Stimulated activated CD4-positive, alpha-beta T cell treated with anti-CD3 and anti-CD28 coated beads, Interleukin-1b, Interleukin-23, amount 100 ng/mL, for 1 hour (primary cell): ENCODE measurements at places on chromosomes 5 and 9.

GRCh38 chr9:101229606-101230005, 155.2 kb downstream of the BAAT start:
- DNase-seq, result no peak

GRCh38 chr9:106875529-106875928, 12.6 kb downstream of the ZNF462 start:
- DNase-seq, result no peak

DNA sequence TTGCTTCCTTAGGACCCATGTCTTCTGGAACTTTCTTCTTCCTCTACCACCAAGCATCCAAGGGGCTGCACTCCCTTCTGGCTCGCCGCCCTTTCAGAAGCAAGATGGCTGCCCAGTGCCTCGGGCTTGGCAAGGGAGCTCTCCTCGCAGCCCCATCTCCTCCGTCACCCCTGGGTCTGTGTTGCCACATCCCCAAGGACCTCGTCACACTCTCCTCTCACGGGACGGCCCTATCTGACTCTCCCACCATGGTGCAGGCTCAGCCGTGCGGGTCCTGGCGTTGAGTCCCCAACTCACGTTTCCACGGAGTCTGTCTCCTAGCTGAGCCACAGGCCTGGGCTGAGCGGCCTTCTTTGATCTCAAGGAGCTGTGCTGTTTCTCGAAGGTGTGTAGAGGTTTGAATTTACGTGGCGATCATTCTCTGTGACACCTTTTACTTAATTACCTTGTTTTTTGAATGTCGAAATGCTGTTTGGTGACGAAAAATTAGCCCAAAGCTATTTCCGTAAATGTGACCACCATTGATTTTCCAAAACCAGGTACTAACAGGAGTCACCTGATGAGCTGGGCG, 15.0 kb upstream of the SCGB3A1 start:
- no peak for DNase-seq

- DNase-seq, result no peak
These were observed 71.6 kb upstream of the STC2 start for GRCh38 chr5:173399851-173400250.

- DNase-seq, result no peak
These were observed 241.8 kb downstream of the FANCC start for GRCh38 chr9:95075700-95076099.

- DNase-seq, result no peak
These were observed 32.4 kb downstream of the CYSTM1 start for GRCh38 chr5:140207250-140207964.

DNA sequence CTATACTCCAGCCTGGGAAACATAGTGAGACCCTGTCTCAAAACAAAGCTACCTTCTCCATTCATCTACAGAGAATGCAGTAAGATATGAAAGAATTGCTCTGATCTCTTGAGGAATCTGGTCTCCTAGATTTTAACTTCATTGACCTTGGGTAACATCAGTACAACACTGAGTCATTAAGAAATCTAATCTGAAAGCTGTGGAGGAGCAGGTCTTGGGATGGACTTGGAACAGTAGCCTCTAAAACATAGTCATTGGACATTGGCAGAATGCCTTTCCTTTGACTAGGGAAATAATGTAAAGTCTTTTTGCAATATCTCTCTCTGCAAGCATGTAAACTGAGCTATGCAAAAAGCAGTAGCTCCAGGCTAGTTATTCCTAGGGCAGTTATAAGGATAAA, 58.1 kb downstream of the KCNN2 start:
- no peak for DNase-seq

- no peak for DNase-seq
These were observed 668 bp downstream of the GLIS3 start for GRCh38 chr9:4299005-4299795.

GRCh38 chr5:2582106-2582505, 169.4 kb downstream of the IRX2 start:
- DNase-seq, result no peak

DNA sequence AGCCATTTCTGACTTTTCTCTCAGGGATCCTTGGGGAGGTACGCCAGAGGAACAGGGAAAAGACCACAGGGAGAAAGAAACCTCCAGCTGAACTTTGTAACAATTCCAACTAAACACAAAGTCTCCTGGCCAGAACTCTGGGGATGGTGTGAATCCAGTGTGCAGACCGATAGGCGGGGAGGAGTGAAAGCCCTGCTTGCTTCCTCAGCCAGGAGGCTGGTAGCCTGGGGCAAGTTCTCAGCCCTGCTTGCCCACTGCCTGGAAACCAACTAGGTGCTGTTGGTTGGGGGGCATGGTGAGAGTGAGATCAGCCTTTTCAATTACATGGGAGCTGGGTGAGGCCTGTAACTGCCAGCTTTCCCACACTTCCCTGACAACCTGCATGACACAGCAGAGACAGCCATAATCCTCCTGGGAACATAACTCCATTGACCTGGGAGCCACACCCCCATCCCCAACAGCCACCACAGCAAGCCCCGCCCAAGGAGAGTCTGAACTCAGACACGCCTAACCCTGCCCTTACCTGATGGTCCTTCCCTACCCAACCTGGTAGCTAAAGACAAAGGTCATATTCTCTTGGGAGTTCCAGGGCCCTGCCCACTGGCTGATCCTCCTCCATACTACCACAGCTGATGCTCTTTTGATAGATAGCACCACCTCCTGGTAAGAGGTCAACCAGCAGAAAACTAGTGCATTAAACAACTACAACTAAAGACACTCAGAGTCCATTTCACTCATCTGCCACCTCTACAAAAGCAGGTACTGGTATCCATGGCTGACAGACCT, 100.1 kb upstream of the TNFAIP8 start:
- no peak for DNase-seq

- no peak for DNase-seq
These were observed 400.5 kb upstream of the DAB2 start for GRCh38 chr5:39825301-39825700.

DNA sequence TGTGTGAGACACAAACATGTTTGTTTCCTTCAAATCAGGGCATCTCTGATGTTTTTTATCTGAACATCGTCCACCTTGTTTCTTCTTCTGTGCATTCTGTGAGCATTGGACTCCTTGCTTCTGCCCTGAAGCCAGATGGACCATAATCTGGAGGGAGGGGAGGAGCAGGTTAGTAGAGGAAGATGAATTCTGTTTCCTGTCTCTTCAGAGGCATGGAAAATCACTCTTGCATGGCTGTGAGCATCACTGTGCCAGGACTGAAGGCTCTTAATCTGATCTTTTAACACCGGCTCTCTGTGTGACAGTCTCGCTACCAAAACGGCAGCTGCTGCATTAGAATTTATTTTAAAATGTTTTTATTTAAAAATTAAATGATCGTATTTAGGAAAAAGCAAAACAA, 43.3 kb downstream of the TLE4 start:
- no peak for DNase-seq

- DNase-seq, result no peak
These were observed 593.9 kb upstream of the GRAMD2B start for GRCh38 chr5:125829349-125829748.

GRCh38 chr5:169791251-169791650, 154.2 kb downstream of the DOCK2 start:
- no peak for DNase-seq

DNA sequence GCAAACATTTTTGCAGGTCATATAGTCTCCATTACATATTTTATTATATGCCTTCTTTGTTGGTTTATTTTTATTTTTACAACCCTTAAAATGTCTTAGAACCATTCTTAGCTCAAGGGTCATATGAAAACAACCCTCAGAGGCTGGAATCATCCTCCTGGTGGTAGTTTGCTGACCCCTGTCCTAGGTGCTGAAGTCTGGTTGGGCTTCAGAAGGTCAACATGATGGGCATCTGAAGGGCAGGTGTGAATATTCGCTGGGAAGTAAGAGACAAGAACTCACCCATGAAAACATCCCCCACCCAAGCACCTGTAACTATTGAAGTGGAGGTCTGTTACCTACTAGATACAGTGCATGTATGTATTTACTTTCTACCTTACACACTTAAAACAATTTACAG, 75.4 kb downstream of the OSMR start:
- DNase-seq, result no peak

- DNase-seq, result no peak
These were observed 13.3 kb downstream of the PRKAA1 start for GRCh38 chr5:40784916-40785315.

DNA sequence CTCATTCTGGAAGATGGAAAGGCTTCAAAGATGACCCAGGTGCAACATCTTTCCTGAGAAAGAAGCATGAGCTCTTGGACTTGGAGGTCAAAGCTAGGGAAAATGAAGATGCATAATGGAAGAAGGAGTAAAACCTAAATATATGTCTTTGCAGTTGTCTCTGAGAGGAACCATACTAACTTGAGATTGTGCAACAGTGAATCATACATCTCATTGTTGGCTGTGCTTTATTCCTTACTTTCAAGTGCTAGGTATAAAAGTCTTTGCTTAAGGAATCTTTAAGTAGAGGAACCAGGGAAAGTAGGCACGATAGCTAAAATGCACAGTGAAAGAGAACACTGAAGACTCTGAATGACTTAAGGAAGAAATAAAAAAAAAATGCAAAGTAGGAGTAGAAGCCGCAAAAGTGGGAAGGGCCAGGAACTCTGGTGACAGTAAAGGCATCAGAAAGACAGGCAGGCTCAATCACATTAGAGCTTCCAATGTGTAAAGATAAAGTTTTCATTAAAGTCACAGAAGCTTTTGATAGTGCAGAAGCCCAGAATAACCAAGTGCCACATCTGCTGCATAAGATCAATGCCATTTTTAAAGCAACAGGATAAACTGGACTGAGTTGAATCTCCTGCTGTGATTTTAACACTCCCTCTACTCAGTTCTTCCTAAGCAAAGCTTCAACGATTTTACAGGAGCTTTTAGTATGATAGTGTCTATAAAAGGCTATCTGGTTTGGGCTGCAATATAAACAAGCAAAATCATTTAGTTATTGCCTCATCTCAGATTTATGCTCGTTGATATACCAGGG, 432.3 kb upstream of the EDIL3 start:
- DNase-seq, result no peak

DNA sequence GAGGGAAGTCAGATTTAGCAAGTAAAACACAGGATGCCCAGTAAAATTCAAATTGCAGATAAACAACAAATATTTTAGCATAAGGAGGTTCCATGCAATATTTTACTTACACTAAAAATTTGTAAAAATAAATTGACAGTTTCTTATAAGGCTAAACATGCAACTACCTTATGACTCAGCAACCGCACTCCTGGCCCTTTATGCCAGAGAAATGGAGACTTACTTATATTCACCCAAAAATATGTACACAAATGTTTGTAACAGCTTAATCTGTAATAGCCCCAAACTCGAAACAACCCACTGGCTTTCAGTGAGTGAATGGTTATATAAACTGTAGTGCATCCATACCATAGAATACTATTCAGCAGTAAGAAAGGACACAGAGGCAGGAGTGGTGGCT, 28.6 kb upstream of the TRIM14 start:
- no peak for DNase-seq

DNA sequence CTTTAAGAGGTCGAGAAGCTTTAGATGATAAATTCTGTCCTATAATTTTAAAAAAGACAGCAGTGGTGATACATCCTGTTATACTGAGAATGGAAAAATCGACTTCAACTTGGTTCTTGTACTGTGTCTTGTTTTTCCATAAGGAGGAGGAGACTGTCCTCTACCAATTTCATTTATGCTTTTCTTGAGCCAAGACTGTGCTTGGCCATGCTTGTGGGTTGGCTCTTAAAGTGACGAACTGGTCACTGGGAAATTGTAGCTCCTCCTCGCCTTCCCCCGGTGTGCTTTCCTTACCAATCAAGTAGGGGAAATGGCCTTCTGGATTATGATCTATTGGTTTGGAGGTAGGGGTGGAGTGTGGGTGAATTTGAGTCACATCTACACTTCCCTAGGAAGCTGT, 67.1 kb upstream of the HSPB3 start:
- no peak for DNase-seq

GRCh38 chr9:84819491-84819991, 150.0 kb downstream of the NTRK2 start:
- DNase-seq, result no peak

- DNase-seq, result no peak
These were observed 80.9 kb upstream of the ALDH1B1 start for GRCh38 chr9:38311382-38312270.

DNA sequence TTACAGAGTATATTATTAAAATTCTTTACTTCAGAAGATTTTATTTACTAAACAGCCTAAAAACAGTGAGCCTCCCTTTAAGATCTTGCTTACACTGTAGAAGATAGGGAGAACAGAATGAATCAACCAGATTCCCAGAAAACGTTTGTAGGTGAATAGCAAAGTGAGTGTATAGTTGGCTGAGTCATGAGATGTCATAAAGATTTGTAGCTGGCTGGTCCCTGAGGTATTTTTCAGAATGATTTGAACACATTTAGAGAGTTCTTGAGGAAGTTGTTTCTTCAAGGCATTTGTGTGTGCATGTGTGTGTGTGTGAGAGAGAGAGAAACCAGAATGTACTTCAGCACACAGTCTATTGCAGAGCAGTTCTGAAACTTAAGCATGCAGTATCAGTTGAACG, 159.4 kb upstream of the PRR16 start:
- DNase-seq, result no peak

DNA sequence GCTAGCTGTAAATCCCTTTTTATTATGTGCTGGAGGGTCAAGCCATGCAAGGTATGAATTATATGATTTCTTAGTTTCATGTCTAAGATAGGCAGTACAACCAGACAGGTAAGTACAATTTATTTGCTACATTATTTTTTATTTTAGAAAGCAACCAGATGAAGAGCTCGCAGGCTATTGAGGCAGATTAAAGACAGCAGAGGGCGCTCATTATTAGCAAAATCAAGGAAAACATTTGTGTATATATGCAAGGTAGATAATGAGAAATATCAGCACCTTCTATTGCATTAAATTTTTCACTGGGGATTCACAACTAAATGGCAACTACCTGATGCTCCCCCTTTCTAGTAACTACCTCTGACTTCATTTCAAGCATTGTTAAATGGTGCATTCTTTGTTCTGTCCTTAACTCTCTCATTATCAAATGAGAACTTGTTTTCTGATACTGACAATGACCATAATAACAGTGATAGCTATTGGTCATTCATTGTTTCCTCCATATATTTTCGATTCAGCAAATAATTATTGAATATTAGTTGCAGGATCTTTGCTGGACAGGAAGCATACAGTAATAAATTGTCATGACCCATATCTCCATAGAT, 8.6 kb downstream of the SCGB3A2 start:
- DNase-seq, result no peak

DNA sequence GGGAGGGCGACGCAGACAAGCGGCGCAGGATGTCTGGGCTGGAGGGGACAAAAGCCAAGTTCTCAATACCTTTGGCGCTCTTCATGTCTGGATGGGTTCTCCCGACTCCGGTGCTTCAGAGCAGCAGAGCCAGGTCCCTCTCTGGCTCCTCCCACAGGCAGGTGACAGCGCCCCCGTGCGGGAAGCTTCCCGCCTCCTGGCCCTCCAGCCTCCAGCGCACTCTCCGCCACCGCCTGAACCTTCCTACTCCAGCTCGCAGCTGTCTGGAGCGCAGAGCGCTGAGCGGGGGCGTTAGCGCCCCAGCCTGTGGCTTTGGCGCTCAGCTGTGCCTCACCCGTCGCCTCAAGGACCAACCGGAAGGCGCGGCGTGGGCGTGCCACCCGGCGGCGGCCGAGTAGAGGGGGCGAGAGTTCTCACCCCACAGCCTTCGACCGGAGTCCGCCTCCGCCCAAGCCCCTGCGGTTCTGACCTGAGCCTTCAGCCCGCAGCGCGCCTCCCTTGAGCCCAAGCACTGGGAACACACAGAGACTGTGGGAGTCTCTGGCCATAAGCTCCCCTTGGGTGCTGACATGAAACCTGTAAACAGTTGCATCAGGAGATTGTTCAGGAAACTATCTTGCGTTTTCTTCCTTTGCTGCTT, at the start of gene SLCO4C1:
SLCO4C1 (minus strand) TSS at position 107 of the 640 bp plus-strand sequence; CDS start at position 85, 22 bp downstream.
- DNase-seq, result peak; percentile 25
